COLO829 (cell line): ENCODE measurements at places on chromosomes 6 and 20.

GRCh38 chr6:14470671-14471070 lies 353.1 kb downstream of the CD83 start:
- no peak for DNase-seq

DNA sequence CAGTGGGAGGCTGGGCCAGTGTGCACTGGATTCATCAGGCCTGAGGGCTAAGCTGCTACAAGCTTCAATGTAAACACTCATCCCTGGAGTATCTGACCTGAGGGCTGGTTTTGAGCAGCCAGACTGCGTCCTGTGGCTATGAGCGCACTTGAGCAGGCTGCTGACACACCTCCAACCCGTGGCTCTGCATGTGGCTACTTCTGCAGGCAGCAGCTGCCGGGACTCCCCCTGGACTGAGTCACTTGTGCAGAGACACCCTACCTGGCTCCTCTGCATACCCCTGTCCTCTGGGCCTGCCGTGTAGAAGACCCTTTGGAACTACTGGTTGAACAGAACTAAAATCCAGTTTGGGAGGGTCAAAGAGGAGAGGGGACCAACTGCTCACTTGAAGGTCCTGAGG lies 172.0 kb downstream of the SCP2D1 start:
- DNase-seq = no peak

DNA sequence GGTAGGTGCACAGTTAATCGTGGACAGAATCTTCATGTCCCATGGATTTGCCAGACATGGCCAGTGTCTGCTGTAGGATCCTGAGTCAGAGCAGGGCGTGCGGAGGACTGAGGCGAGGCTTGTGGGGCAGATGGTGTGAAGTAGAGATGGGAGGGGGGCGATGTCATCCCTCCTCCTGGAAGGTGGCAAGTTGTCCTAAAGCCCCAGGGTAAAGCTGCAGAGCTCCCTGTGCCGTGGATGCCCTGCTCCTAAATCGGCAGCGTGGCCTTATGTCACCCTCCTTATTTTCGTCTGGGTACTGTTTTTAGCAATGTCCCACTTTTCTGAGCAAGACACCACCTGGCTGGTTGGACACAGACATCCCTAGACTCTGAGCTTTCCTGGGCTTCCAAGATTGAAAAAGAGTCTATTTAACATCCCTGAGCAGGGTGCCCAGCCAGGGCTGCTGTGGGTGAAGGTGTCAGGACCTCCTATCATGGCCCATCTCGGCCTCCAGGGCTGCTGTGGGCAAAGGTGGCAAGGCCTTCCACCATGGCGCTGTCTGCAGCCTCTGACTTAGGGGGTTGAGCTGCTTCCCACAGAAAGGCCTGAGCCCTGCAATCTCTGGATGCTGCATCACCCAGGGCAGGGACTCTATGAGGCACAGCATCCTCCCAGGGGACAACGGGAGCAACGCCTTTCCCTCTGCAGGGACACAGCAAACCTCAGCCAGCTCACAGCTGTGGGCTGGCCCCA lies 145.4 kb downstream of the TTLL2 start:
- DNase-seq = no peak

DNA sequence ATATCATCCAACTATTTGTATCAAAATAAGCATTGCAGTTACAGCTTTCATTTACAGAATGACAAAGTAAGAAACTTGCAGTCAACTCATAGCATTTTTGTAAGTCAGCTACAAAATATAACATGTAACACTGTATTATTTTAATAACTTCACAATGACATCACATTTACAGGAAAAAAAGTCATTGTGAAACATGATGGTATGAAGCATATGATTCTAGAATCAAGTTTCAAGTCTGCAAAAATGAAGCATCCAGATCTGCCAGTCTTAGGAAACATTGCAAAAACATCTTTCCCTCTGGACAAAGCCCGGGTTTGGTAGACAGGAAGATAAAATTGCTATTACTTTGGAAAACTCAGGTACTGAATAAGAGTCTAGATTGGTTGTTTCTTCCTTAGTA lies 263.9 kb upstream of the NT5E start:
- no peak for DNase-seq

- no peak for DNase-seq
These were observed 110.9 kb downstream of the GMDS start for GRCh38 chr6:2134554-2134953.

DNA sequence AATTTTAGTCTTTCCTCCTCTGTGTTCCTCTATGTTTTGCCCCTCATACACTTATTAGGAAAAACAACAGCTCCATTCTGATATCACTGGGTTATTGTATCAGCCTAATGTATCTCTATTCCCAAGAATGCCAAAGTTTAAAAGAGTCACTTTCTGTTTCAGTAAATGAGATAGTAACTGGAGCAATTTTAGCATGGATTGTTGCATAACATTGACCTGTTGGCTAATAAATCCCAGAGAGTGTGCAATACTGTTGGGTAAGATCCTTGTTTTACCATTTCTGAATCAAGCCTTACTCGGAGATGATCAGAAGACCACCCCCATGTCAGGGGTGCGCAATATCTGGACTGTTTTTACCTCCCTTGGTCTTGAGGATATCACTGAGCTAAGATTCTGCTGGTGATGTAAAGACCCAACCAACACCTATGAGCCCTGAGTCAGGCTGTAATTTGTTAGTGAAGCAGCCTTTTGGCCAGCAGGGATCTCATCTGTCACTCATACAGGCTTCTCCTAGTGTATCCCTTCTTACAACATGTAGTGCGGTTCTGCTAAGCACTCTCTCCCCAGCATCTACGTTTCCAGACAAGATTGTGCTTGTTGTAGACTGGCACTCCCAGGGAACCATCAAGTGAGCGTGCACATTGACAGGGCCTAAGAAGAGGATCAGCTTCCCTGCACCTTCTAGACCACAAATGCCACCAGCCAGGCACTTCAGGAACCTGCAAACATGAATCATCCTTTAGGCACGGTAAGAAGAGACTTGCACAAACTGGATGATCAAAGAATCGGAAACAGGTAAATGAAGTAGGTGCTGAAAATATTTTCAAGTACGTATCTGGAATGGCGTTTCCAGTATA lies 11.5 kb upstream of the IPCEF1 start:
- no peak for DNase-seq

DNA sequence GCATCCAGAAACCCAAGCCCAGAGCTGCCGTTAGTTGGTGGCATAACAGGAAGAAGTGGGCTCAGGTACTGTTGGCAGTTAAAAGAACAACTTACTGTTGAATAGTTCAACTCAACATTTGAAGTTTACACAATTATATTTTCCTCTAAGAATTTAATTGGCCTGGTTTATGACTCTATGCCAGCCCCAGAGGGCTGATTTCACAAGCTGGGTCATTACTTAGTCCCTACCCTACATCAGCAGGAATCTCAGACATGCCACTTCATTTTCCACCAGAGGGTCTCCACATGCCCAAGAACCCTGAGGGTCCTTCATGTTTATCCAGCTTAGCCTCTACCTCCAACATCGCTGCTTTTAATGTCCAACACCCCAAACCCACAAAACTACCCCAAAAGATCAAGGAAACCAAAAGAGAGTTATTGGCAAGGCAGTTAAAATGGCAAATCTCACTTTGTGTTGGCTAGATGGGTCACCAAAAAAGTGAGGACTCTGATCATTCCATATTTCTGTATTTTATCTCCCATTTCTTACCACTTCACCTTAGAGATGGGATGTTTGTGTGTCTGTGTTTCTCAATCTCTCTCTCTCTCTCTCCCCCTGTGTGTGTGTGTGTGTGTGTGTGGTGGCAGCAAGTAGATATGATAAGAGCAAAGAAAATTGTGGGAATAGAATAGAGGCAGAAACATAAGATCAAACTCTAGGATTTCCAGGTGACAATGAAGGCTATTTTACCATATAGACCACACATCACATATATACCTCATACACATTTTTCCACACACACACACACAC lies 112.5 kb upstream of the TBX18 start:
- DNase-seq = no peak

DNA sequence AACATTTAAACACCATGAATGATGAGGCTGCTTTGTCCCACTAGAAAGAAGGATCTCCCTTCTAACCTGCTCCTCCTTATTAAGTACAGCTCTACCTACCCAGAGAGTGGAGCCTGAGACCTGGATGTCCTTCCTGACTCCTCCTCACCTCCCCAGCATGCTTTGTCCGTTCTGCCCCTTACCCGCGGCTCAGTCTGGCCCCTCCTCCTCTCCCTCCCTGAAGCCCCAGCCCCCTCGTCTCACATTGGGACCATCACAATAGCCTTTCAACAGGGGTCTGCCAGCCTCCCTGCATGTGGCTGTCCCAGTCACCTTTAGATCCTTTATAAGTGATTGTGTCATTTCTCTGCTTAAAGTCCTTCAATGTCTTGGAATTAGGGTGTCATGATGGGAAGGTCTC lies 72.5 kb downstream of the DZANK1 start:
- no peak for DNase-seq

DNA sequence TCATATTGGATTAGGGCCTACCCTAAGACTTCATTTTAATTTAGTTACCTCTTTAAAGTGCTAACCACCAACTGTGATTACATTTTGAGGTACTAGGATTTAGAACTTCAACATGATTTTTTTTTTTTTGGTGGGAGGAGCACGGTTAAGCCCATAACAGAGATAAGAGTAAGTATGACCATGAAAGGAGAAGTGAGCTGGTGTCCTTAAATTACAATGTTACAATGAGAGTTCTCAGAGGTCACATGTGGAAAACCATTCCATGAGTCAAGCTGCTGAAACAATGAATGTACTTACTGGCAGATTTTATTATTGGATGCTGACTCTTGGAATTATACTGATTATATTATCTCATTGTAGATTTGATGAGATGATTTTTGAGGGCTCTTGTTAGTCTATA lies 779.3 kb upstream of the CITED2 start:
- DNase-seq = peak; percentile 72

DNA sequence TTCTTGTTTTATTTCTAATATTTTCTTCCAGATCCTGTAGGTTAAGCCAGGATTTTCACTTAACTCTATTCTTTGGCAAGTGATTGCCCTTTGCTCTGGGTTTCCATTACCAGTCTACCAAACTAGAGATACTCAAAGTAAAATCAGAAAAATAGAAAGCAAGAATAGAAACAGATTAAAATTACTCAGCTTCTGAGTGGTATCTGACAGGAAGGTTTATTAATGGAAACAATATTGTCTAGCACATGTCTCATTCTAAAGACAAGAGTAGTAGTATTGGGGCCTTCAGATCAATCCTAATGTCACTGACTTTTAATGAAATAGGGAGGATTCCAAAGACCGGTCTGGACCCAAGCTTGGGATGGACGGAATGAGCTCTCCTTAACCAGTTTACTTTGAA lies 72.3 kb downstream of the SIM1 start:
- no peak for DNase-seq

DNA sequence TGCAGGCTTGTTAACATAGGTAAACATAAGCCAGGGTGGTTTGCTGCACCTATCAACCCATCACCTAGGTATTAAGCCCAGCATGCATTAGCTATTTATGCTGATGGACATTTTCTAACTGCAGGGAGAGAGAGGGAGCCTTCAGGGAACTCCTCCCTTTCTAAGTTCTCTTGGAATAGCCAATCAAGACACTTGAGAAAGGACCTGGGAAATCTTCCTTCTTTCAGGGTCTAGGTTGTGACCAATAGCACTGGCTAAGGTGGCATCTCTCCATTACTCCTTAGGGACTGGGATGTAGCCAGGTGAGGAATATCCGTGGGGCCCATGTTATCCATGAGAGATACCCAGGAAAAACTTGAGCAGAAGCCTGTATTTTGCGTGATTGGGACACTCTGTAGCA lies 849.6 kb upstream of the MAP3K7 start:
- no peak for DNase-seq

DNA sequence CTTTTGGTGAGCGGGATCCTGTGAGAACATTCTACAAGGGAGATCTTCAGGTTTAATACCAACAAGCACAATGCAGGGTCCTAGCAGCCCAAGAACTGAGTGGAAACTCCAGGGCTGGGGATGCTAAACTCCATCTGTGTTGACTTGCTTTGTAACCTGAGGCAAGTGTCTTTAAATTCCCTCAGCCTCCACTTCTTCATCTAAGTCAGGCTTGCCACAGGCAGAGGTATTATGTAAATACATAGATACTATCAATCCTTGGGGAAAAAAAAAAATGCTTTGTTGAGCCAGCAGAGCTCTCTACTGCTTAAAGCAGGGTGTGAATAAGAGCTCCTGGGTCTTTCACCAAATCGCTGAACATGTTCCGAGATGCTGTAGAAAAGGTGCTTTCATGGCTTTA lies 114.2 kb upstream of the PHACTR1 start:
- no peak for DNase-seq

DNA sequence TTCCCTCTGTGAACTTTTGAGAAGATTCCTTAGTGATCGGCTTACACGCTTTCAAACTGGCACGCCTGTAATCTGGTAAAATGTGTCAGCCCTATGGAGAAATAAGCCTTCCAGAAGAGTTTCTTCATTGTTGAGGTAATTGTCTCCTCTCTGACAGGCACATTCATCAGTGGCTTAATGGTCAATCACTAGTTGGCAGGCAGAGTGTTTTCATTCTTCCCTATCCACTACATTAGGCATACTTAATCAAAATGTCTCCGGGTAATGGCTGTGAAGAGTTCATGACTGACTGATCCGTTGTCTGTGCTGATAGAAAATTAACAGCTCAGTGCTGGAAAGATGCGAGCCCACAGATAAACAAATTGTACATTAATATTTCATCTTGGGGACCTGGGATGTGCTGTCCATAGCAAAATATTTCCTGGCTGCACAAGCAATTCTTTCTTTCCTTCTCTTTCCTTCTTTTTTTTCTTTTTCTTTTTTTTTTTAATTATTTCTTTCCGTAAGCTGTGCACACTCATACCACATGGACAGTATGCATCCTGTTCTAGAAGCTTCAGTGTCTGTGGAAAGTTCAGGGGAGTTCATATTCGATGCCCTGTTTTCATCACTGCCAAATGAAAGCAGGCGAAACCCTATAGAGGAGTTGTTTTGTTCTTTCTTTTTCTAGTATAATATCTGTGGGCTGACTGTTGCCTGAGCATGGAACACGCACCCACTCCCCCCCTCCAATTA lies 31.4 kb downstream of the TSHZ2 start:
- DNase-seq = no peak

GRCh38 chr20:53344891-53345290 lies 248.7 kb downstream of the ZNF217 start:
- no peak for DNase-seq

DNA sequence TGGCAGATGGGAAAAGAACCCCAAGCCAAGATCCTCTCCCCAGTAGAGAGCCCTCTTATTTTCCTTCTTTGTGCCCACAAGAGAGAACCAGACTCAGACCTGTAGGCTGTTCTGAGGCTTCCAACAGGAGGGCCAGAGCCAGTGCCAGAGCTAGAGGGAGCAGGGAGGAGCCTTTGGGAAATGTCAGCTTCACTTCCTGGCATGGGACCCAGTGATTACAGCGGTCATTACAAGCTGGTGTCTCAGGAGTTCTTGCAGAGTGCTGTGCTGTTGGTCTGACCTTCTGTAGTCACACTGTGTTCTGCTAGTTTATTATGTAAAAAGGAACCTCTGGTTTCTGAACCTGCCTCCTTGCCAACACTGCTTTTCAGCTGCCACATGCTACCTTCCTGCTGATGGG lies 38.9 kb downstream of the STK35 start:
- DNase-seq = no peak

DNA sequence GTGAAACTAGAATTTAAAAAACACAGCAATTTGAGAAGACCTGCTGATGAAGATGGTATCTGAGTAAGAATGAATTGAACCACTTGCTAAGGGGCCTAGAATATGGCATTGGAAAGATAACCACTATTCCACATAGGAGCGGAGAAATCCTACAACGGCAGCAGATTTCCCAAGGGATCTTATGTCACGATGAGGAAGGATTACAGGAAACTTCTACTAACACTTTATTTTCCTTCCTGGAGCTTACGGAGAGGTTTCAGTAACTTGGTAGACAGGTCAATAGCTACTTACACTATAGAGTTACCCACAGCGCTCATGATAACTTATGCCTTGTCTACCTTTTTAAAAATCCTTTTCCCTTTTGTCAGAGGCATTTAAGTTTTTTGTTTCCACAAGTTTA lies 11.8 kb upstream of the TCF21 start:
- no peak for DNase-seq
